ENCODE measurements at places on chromosomes 1 and 21. TPM values are rescaled to one million over a fixed set of nuclear protein-coding genes. Genes with fewer than 3 reads are reported as not detected.

DNA sequence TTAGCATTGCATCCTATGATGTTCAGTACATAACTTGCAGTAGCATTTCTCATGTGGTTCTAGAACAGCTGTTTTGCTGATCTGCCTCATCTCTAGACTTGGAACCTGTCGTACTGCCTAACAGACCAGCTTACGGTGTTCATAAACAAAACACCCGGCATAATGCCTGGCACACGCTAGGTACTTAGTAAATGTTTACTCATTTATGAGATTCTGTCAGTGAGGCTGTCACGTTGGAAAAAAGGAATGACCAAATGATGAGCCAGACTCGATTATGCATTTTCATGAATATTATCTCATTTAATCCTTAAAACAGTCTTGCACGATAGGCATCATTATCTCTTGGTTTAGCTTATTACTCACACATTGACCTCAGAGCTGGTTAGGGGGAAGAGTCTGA is 46.4 kb downstream of the CACHD1 start:
- DNase-seq: no peak

The RHCE gene
- 1.1 TPM for total RNA-seq

GRCh38 chr1:210624722-210625121 is 296.0 kb downstream of the HHAT start:
- DNase-seq: peak; percentile 63

DNA sequence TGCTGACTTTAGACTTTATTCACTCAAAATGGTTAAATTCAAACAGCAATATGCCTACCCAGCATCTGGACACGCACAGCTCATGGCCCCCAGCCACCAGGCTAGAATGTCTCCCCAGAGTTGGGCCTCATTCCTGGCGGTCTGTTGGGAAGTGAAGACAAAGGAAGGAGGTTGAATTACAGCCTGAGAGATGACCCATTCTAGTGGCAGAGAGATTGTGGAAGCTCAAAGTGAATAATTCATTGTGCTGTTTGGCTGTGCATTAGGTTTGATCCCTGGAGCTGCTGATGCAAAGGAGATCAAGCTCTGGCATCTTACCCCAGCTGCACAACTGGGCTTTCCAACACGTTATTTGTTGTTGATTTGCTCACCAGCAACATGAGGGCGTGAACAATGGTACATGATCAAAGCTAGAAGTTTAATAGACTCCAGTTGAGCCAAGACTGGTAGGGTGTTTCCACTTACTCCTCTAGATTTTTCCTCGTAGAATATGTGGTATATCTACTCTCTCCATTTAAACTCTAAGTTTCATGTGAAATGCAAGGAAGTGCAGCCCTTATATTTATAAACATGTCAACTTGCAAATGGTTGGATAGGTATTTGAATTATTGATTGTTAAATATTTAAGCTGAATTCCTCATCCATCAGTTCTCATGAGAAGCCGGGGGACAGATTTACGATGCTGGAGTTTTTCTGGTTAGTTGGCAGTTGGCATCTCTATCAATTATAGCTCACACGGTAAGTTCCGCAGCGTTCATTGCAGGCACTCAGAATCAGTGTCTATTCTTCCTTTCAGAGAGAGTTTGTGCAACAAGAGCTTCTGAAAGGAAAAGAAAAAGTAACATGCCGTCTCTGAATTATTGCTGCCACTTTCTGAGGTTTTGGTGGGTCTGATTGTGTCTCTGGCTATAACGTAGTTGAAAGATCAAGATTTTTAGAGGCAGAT is 222.7 kb downstream of the TM2D1 start:
- DNase-seq: no peak

GRCh38 chr1:44256762-44257554 is 43.7 kb downstream of the DMAP1 start:
- DNase-seq: no peak

DNA sequence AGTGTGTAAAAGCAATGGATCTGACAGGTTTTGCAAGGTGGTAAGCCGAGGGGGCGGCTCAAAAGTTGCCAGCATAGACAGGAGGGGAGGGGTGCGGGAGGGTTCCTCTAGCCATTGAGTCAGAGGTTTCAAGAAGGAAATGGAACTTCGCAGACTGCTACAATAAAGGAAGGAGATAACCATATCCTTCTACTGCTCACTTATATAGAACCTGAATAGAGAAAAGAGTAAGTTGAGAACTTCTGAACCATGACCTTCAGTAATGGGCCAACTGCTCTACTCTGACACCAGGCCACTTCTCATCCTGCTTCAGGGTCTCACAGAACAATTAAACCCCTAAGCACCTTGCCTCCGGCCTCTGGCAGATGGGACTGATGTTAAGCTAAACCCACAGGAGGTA is 26.3 kb upstream of the BCAR3 start:
- no peak for DNase-seq

GRCh38 chr21:33350676-33351075 is 25.9 kb downstream of the IFNAR1 start:
- DNase-seq: no peak

GRCh38 chr1:90919900-90920299 is 101.9 kb downstream of the ZNF644 start:
- DNase-seq: no peak

- DNase-seq: no peak
Observed at GRCh38 chr1:222653178-222653827, 35.4 kb downstream of the MIA3 start.

GRCh38 chr1:113938192-113938591 is 9.1 kb downstream of the HIPK1 start:
- DNase-seq: no peak

- no peak for DNase-seq
Observed at GRCh38 chr1:232985882-232986526, 35.6 kb downstream of the NTPCR start.

The FMO2 gene
- total RNA-seq: 58.3 TPM

The KIF14 gene
- 0.22 TPM for total RNA-seq

DNA sequence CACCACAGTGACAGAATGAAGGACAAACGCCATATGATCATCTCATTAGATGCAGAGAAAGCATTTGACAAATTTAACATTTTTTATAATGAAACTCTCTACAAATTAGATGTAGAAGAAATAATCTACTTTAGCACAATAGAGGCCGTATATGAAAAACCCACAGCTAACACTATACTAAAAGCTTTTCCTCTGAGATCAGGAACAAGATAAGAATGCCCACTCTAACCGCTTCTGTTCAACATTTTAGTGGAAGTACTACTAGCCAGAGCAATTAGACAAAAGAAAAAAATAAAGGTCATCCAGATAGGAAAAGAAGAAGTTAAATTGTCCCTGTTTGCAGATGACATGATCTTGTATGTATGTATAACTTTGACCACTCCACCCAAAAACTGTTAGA is 109.7 kb downstream of the SLC35F3 start:
- DNase-seq: no peak

The CLEC20A gene
- total RNA-seq: 3.2 TPM

DNA sequence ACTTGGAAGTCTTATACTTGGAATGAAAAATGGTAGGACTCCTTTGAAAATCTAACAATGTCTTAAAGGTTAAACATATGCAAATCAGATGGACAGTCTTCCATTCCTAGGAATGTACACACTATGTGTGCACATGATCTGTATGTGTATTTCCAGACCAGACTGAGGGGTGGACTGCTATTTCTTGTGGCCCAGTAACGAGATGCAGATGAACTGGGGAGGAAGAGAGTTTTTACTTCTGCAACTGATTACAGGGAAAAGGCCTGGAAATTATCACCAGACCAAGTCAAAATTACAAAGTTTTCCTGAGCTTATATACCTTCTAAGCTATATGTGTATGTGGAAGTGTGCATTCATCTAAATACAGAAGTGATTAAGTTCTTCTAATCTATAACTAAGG is 17.7 kb downstream of the NBPF3 start:
- no peak for DNase-seq

The FABP3 gene
- 6.5 TPM for total RNA-seq

DNA sequence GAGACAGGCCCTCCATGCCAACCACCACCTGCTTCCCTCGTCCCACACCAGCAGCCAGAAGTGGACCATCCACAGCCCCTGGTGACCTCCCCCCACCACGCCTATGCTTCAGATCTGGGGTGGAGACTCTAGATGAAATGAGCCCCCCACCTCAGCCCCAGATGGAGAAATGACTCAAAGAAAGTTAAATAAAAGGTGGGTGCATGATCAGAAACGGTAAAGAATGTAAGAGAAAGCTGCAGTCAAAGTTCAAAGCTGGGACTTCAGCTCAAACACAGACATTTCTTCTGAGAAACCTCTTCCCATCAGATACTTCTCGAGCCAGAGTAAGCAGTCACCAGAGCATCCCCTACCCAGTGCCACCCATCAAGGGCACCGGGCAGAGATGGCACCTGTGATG is 43.1 kb upstream of the HMGB4 start:
- no peak for DNase-seq

GRCh38 chr1:162548170-162548569 is 13.4 kb upstream of the UAP1 start:
- no peak for DNase-seq

- no peak for DNase-seq
Observed at GRCh38 chr1:247812637-247813036, 11.3 kb downstream of the OR14A16 start.

- no peak for DNase-seq
Observed at GRCh38 chr1:5599541-5599940, 392.7 kb downstream of the NPHP4 start.

All from sciatic nerve (tissue), 2 donors.